Activated naive CD4-positive, alpha-beta T cell treated with Interleukin-2 at 50 U/mL for 16 hours (primary cell): ENCODE measurements at places on chromosomes 3 and 15.

DNA sequence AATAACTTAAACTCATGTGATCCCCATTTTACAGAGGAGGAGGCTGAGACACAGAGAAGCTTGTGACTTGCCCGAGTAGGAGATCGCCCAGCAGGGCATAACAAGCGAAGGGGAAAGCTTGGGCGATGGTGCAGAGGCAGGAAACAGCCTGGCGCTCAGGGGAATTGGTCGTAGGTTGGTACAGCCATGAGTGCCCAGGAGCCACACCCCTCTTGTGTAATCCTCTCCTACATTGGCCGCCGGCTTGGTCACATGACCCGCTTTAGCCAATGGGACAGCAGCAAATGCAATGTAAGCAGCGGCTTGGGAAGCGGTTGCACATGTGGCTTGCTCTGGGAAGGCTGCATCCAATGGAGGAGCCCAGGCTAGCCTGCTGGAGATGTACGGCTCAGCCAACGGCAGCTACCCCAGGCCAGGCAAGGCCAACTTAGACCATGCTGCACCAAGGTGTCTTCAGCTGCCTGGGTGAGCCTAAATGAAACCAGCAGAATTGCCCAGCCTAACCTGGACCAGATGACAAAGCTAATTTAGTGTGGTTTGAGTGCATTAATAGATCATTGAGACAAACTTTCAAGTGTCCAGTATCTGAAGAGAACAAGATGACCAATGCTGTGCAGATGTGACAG lies 50.3 kb upstream of the SLC6A6 start:
- DNase-seq = no peak

DNA sequence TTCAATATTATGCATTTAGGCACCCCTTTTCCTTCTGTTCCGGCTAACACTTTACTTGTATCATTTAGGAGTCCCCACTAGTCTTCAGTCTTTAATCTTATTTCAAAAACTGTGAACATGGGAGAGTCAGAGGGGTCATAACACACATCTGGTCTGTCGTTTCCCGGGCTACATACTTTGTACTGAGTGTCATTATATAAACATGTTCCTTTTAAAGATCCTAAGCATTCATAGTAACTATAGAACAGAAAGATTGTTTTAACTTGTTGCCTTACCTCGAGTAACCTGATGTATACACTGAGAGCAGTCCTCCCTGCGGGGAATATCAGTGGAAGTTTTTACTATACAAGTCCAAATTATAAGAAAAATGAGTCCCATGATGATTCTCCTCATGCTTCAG lies 78.2 kb upstream of the VEPH1 start:
- DNase-seq = no peak

DNA sequence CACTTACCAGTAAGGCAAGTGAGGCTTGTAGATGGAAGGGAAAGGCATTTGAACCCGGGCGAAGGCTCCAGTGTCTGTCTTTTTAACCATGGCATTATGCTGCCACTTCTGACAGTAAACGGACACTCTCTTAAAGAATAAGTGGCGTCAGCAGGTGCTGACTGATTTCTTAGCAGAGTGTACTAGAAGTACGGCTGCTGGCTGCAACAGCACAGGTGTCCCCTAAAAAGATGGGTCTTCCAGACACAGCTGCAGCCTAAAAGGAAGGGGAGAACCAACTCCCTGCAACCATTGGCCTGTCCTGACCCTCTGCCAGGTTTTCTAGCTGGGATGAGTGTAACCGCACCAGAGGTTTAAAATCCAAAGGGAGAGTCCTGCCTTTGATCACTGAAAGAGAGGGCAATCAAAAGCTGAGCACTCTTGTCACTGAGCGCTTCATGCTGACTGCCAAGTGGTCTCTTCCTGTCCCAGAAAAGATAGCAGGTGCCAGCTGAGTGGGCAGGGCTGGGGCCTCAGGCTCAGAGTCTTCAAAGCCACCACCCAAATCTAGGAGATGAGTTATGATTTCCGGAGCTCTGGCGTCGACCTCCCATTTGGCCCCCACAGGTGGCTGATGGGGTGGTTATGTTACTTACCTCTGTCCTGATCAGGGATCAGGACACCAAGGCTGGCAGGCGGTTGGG lies 255.8 kb downstream of the SLCO3A1 start:
- DNase-seq = no peak

DNA sequence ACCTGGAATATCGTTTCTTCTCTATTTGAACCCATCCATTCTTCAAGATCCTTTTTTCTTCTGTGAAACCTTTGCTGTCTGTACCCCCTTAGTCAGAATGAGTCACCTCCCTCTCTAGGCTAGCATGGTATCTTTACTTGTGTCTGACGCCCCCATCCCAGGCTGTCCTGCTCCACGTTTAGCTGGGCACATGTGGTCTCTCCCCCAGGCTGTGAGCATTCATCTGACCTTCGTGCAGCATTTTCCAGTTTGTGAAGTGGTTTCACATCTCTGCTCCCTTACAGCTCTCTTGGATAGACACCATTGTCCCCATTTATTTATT lies 14.3 kb upstream of the TLE3 start:
- no peak for DNase-seq

DNA sequence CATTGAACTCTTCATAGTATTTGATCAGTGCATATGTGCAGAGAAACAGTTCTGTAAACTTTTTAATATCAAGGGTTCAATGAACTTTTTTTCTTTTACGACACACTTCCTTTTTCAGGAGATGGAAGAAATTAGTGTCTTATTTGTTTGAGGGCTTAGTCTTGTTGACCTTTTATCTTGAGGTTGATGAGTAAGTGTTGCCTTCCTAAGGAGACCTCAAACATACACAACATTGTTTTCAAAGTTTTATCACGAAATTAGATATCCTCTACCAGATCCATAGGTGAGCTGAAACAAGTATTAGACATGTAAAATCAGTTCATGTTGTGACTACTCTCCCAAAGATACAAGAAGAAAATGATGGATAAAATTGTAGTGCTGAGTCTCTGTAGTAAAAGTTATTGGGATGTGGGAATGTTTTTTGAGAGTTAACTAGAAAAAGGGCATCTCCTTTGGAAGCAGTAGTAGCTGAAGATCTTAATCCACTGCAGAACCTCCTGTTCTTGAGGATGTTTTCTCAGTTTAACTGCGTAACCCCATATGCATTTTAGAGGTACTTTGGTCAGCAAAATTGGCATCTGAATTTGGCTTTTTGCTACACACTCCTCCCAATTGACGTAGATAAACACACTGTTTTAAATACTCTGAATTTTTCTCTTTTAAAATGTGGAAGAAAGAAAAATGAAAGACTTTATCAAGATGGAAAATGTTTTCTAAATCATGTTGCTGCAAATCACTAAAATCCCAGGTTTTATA lies 116.8 kb downstream of the GALK2 start:
- DNase-seq = no peak
